ENCODE measurements at places on chromosomes 3 and 15.

GRCh38 chr3:194300382-194300758, 50.8 kb downstream of the CPN2 start:
- DNase-seq, result peak; percentile 84

DNA sequence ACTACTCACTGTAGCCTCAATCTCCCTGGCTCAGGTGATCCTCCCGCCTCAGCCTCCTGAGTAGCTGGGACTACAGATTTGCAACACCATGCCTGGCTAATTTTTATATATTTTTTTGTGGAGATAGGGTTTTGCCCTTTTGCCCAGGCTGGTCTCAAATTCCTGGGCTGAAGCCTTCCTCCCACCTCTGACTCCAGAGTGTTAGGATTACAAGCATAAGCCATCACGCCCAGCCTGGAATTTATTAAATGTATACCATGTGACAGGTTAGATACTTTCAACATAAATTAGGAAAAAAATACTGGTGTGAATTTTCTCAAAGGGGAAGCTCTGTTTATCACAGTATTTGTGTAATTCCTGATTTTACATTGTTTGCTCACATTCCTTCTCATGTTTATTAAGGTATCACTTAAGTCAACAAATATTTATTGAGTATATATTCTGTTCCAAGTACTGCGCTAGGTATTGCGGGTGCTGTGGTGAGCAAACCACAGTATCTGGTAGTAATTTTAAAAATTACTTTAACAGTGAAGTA, 24.8 kb downstream of the PPP4R2 start:
- no peak for DNase-seq

DNA sequence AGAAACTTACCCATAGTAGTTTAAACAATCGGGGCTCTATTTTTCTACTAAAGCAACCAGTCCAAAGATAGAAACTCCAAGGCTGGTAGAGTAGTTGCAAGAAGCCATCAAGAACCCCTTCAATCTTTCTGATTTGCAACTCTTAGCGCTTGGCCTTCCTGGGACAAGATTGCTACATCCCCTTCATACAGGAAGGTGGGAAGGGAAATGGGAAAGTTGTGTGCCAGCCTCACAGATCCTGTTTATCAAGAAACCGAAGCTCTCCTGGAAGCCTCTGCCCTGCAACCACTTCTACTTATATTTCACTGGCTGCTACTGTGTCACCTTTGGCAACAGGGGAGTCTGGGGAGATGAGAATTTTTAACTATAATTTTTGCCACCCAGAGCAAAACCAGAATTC, 46.2 kb downstream of the OSBPL10 start:
- DNase-seq, result no peak

DNA sequence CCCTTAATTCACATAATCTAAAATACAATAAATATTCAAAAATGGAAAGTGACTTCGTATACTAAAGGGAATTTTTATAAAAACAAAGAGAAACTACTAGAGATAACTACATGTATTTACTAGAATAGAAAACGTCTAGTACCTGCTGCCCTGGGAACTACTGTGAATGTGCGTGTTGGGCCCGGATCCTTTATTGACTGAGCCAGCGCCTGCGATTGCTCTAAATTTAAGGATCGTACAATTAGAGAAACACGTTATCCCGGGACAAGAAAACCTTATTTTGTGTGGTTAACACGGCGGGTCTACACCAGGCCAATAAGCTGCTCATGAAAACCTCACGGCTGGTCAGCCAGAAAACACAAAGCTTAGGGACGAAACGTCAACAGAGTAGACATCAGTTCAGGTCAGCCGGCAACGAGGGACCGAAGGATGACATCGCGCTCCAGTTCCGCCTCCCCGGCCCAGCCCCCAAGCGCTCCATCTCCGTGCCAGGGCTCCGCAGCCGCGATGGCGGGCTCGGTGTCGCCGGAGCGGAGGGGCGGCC, 555 bp downstream of the TM2D3 start:
- DNase-seq, result no peak

DNA sequence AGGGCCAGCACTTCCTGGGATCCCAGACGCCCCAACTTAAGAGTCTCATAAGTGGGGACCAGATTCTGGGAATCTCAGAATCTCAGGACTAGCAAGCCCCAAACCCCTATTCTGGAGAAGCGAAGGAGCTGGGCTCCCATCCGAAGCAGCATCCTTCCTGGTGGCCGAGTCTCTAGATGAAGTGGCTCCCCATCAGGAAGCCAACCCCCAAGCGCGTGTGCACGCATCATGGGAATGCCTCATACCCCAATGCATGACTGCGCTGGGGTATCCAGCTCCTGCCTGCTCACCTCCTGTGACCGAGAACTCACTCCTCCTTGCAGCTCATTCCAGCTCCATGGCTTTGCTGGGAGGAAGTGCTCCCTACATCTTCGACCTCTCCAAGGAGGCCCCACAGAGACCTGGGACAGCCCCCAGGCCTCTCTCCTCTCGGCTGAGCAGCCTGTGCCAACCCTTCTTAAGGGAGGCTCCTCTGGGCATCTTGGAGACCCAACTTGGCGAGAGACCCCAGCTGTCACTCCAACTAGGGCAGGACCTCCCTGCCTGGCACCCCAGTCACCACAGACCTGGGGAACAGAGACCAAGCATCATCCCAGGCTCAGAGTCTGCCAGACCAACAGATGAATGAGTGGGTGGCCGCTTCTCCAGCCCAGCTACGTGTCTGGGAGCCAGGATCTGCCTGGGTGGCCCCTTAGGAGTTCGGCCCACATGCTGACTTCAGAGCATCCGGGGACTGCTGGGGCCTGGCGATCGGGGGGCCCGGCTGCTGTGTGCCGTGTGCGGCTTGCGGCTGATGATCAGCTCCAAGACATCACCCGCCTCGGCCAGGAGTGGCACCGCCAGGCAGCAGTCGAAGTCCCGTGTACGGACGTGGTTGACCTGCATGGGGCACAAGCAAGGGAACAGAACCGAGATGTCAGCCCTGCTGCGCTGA, 46.9 kb downstream of the GRIP2 start:
- no peak for DNase-seq

- DNase-seq, result no peak
Measured at GRCh38 chr3:60737633-60738399, 513.4 kb downstream of the FHIT start.

DNA sequence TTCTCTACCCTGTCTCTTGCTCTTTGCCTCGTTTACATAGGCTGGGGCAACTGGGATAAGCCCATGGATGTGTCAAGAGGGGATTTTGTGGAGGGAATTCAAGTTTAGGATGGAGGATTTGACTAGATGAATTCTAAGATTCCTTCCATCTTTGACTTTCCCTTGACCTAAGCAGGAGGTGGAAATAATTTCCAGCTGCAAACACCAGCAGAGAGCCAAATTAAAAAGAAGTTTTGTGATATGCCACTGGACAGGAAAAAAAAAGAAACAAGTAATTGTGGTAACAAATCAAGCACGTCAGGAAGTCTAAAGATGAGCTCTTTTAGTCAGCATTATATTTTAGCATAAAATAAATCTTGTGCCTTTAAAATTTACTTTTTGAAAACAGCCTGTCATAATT, 49.8 kb downstream of the KCNMB2 start:
- no peak for DNase-seq

DNA sequence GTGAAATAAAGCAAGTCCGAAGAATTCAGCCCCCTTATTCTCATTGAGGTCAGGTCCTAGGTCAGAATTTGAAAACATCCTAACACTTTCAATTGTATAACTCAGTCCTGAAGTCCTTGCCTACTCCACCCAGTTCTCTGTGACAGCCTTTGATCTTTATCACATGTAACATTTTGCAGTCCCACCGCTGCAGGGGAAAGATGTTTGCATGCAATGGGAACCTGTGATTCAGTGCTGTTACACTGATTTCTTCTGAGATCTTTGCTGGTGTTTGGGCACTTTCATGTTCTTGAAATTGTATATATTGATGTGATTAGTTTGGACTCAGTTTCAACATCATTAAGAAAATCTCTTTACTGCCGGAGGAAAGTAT, 18.0 kb upstream of the SECISBP2L start:
- no peak for DNase-seq

DNA sequence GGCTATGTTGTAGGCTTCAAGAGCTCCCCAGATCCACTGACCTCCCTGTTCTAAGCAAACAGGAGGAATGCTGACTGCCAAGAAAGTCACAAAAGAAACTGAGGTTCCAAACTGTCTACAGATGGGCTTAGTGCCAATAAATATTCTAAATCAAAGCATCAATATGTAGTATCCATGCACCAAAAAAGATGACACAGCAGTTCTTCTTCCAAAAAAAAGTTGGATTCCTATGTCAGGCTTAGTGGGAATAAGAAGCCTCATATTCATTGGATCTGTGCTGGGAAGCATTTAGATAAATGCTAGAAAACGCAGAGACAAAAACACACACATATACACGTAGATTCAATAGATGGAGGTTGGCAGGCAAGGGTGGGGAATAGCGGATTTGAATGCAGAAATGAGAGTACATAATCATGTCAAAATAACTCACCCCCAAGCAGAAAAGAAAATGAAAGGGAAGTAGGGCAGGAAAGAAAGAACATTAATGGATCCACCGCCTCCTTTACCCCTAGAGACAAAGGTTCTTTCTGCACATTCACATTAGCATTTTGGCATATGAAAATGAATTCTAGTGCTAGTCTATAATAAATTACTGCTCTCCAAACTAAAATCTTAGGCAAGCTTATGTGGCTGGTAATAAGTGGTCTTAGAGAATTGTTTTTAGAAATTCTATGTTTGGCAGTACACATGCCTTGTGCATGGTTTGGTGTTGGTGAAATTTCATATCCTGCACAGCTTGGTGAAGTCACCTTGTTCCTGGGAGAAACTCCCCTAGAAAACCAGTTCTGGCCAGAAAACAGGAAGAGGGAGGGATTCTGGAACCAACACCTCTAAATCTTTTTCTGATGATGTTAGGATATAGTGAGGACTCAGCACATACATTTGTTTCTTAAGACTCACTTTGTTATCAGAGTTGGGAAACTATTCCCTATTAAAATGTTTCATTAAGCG, 283.4 kb downstream of the LSAMP start:
- no peak for DNase-seq

GRCh38 chr3:182644790-182645433, 148.4 kb upstream of the ATP11B start:
- no peak for DNase-seq

- DNase-seq, result peak; percentile 45
Measured at GRCh38 chr3:52532517-52532837, 1.2 kb downstream of the NT5DC2 start.

- no peak for DNase-seq
Measured at GRCh38 chr3:119588112-119588511, 8.8 kb downstream of the ADPRH start.
